Activated CD4-positive, alpha-beta T cell treated with anti-CD3 and anti-CD28 coated beads for 36 hours (primary cell): ENCODE measurements at places on chromosomes 7 and 10.

DNA sequence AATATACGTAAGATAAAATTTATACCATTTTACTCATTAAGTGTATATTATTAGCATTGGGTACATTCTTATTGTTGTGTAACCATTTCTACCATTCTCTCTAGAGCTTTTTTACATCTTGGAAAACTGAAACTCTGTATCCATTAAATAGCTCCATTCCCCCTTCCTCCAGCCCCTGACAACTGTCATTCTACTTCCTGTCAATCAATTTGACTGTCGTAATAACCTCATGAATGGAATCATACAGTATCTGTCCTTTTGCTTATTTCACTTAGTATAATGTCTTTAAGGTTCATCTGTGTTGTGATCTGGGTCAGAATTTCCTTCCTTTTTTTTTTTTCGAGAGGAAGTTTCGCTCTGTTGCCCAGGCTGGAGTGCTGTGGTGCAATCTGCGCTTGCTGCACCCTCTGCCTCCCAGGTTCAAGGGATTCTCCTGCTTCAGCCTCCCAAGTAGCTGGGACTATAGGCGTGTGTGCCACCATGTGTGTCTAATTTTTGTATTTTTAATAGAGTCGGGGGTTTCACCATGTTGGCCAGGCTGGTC lies 15.6 kb downstream of the ZRANB1 start:
- DNase-seq, result no peak

DNA sequence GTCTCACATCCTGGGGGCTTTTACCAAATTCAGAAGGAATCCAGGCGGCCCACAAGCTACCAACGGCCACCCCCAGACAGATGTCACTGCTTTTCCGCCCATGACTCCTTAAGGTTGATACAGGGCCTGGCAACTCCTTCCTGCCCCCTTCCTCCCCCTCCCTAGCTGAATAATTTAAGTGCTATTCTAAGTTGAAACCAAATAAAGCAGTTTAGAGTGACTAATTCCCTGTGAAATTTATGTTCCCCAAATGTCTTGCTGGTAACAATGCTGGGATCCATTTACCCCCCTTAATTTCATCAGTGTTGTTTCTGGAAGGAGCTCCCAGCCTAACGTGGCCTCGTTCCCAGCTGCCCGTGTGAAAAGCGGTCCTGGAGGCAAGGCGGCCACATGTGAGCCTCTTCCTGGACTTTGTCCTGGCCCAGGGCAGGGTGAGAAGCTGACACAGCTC lies 109.6 kb downstream of the TMEM130 start:
- no peak for DNase-seq

DNA sequence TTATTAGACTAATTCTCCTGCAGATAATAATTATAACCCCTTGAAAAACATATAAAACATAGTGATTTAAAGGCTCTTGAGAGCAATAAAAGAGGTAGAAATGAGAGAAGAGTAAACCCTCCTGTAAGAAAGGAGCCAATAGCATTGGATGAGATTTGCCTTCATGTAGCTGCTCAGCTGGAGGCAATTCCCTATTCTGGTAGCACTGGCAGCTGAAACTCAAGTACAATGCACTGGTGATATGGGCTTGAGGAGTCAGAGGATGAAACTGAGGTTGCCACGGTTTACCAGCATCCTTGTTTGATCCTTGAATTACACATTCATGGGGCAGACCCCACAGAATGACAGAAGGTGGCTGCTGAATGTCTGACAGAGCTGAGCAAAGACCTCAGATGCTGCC lies 76.4 kb downstream of the CTTNBP2 start:
- DNase-seq, result no peak

- no peak for DNase-seq
These were observed 87.2 kb upstream of the A1CF start for GRCh38 chr10:50972591-50972990.

DNA sequence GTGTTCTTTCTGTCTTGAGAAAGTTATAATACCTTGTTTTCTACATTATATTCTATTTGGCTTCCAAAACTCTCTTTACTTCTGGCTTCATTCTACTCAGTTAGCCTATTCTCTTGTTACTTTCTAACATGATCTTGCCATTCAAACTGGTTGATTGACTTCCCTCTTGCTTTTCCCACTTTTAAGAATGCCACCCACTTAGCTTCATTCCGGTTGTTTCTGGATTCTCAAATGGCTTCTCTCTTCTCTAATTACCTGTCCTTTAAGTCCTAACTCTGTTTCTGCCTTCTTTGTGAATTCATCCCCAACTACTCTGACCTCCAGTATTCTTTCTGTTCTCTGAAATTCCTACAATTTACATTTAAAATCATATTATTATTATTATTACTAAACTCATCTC lies 52.0 kb downstream of the ANKIB1 start:
- no peak for DNase-seq

- no peak for DNase-seq
These were observed 3.2 kb downstream of the IL6 start for GRCh38 chr7:22730066-22730710.

GRCh38 chr10:57919864-57920263 lies 347.8 kb downstream of the IPMK start:
- DNase-seq, result no peak

- no peak for DNase-seq
These were observed 1042.9 kb downstream of the GATA3 start for GRCh38 chr10:9097206-9097990.
